ENCODE measurements at places on chromosomes 13 and 19. TPM values are rescaled to one million over a fixed set of nuclear protein-coding genes. Genes with fewer than 3 reads are reported as not detected.
A peak's percentile ranks its signal among the peaks of the same experiment; 100 is the strongest.

DNA sequence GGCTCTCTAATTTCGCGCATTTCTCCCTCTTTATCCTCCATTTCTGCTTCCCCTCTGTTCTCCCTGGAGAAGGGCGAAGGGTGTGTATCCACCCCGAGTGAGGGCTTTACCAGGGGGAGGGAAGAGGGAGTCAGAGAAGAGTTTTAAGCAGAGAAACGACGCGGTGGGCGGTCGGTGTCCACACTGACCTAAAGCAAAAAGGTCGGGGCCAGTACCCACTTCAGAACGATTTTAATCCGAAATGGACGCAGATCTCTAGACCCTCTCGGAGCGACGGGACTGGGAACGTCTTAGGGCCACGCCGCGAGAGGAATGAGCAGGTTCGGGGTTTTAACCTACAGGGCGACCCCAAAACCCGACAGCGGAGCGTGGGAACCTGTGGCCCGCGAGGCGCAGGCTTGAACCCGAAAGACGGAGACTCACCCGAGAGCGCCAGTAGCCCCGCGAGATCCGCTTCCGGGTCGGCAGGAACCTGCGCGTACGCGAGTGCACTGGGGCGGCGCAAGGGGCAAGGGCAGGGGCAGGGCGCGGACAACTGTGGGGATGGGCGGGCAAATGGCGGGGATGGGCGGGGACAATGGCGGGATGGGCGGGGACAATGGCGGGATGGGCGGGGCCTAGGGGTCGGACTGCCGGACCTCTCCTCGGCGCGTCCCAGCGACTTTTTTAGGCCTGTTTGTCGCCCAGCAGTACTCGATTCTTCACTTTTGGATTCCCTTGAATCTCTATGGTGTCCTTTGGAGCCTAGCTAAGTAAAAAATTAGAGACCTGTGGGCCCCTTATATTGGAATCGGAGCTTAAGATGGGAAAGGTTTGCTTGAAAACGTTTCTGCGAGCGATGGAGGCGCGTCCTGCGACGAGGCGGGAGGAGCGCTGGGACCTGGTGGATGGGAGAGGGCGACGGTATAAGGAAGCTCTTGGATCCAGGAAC lies at the start of gene ZNF677:
Gene ZNF677 (minus strand): TSS at position 463 of the 931 bp plus-strand sequence. CDS start 3,323 bp downstream, outside the sequence.
- peak; percentile 94 for DNase-seq

DNA sequence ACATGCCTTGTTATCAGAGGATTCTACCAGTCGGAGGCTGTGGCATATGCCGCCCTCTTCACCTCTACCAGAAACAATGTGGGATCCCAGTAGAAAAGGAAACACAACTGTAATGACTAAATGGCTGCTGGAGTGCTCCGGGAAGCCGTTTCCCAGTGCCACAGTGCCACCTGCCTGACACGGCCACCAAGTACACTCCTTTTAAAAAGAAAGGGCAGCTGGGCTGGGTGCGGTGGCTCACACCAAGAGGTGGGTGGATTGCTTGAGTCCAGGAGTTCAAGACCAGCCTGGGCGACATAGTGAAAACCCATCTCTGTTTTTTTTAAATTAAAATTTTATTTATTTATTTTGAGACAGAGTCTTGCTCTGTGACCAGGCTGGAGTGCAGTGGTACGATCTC lies 67.3 kb downstream of the TRPM4 start:
- peak; percentile 93 for DNase-seq

- peak; percentile 72 for DNase-seq
These were observed 10.3 kb downstream of the ZNF787 start for GRCh38 chr19:56110515-56111448.

GRCh38 chr19:33445442-33446329 lies 72.2 kb downstream of the CEBPG start:
- DNase-seq = no peak

The RXFP2 gene
- not detected for total RNA-seq

The SELENOV gene
- total RNA-seq = not detected

The TUBA3C gene
- not detected for total RNA-seq

Data from dermis blood vessel endothelial cell (primary cell).